Esophagus muscularis mucosa (tissue), 4 donors: ENCODE measurements at places on chromosomes 1 and 21. TPM values are rescaled to one million over a fixed set of nuclear protein-coding genes. Genes with fewer than 3 reads are reported as not detected.

GRCh38 chr1:27668808-27669723 is 2.9 kb downstream of the IFI6 start:
- no peak for DNase-seq
- H3K4me1 ChIP-seq, result peaks cover 41% of the 10 kb centered on the region
- H3K27ac ChIP-seq, result peak overlapping the region; percentile 66
- no peaks in the 10 kb centered on the region for H3K27me3 ChIP-seq

DNA sequence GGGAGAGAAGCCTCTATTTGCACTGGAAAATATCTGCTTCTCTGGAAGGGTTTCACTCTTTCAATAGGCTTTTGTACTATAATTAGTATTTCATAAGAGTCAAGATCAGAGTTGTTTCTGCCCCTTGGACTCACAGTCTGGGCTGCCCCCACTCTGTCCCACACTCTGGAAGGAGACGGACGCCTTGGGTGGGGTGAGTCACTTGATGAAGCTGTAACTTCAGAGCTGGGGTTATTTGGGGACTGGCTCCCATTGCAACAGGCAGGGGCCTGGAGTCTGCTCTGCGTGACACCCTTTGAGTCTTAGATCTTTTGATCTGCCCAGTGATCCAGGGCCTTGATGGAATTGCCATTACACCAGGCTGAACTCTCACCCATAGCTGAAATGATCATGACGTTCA is 4.0 kb upstream of the KCNA10 start:
- peaks cover 10% of the 10 kb centered on the region for H3K4me1 ChIP-seq
- no peak for DNase-seq
- H3K4me3 ChIP-seq, result no peak overlapping the region
- no peak overlapping the region for H3K27ac ChIP-seq
- no peaks in the 10 kb centered on the region for H3K36me3 ChIP-seq

GRCh38 chr1:235925016-235925415 is 58.3 kb upstream of the LYST start:
- no peaks in the 10 kb centered on the region for H3K36me3 ChIP-seq
- no peak for DNase-seq
- no peak overlapping the region for H3K4me3 ChIP-seq
- H3K27me3 ChIP-seq, result no peaks in the 10 kb centered on the region
- no peak overlapping the region for H3K27ac ChIP-seq
- H3K4me1 ChIP-seq, result peaks cover 17% of the 10 kb centered on the region

DNA sequence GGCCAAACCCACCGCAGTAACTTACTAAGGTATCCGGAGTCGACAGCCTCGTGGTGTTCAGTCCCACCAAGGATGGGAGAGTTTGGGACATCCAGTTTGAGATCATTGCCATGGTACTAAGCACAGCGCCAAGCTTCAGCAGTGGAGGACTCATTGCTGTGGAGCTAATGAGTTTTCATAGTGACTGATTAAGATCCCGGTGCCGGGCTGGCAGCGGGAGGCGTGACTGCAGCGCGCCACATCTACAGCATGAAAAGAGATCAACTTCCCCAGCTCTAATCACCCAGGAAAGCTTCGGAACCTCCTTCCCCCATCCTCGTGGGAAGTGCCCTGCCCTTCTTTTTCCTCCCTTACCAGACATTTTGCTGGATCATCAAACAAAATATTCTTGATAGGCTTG is 149.9 kb downstream of the OLFM3 start:
- H3K4me1 ChIP-seq, result no peaks in the 10 kb centered on the region
- H3K36me3 ChIP-seq, result no peaks in the 10 kb centered on the region
- H3K27ac ChIP-seq, result no peak overlapping the region
- no peak overlapping the region for H3K4me3 ChIP-seq
- H3K27me3 ChIP-seq, result peaks cover 14% of the 10 kb centered on the region
- no peak for DNase-seq

Gene ZNF697
- total RNA-seq, result 3.7 TPM

Gene ALX3
- not detected for total RNA-seq

Gene PCAT6
- total RNA-seq, result not detected

- H3K4me1 ChIP-seq, result peaks cover 5% of the 10 kb centered on the region
- no peaks in the 10 kb centered on the region for H3K36me3 ChIP-seq
- no peak overlapping the region for H3K27ac ChIP-seq
- H3K27me3 ChIP-seq, result no peaks in the 10 kb centered on the region
Observed at GRCh38 chr1:198030682-198031081, 113.5 kb downstream of the LHX9 start.
